SK-N-SH (cell line): ENCODE measurements at places on chromosomes 5 and 9.

GRCh38 chr5:122170620-122171019, 41.3 kb downstream of the ZNF474 start:
- no peak for DNase-seq

- DNase-seq = no peak
These were observed 173.4 kb downstream of the PPP2R2B start for GRCh38 chr5:146704949-146705665.

DNA sequence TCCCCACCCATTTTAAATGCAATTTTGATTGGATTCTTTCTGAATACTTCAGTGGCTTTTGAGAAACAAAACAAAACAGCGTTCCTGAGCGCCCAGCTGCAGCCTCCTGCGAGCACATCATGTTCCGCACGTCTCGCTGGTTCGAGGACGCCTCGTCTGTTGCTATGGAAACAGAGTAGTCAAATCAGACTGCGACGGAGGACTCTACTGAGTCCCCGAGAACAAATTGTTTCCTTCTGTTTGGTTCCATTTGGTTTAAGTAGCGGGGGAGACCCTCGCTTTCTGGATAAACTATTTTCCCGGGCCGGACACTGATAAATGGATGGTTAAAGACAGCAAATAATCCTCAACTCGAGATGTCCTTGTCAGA, 69.0 kb downstream of the SLC28A3 start:
- DNase-seq = peak; percentile 56

- DNase-seq = peak; percentile 76
These were observed 885 bp downstream of the MPDZ start for GRCh38 chr9:13278368-13279246.

- no peak for DNase-seq
These were observed 3.5 kb upstream of the MYMK start for GRCh38 chr9:133528001-133528875.

- peak; percentile 93 for DNase-seq
These were observed 156.3 kb upstream of the IER5L start for GRCh38 chr9:129334105-129334935.

- no peak for DNase-seq
These were observed 114.5 kb upstream of the SLC1A3 start for GRCh38 chr5:36491856-36492255.

DNA sequence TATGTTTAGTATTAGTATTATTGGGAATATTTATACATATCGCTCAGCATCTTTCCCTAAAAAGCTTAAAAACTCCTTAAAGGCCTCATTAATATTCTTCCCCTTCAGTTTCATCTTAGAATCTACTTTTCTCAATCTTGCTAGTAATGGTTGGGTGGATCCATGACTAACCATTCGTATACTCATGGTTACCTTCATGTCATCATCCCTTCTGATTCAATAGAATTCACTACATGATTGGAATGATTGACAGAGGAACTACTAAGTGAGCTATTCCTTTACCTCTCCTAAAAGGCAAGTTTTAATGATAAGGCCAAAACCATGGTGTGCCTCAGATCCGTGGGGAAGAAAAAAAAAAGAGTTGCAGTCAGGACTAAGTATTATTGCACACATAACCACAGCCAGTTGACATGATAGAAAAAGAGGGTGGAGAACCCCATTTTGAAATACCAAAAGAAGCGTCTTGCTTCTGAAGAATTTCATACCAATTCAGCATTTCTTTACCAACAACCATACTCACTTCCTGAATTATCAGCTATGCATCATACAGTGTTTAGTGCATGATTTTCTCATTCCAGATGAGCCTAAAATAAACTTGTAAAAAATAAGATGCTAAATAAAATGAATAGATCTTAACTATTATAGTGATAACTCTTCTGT, 624.6 kb downstream of the PDE4D start:
- no peak for DNase-seq
